Omental fat pad (tissue), 4 donors: ENCODE measurements at places on chromosomes 6 and 20. TPM values are rescaled to one million over a fixed set of nuclear protein-coding genes. Genes with fewer than 3 reads are reported as not detected.

The CPXM1 gene
- total RNA-seq: 25.5 TPM

- no peak for DNase-seq
Observed at GRCh38 chr20:20333866-20334265, 34.0 kb upstream of the INSM1 start.

GRCh38 chr20:54385746-54386145 is 89.6 kb upstream of the DOK5 start:
- no peak for DNase-seq

GRCh38 chr20:33803921-33804337 is 7.2 kb upstream of the CHMP4B start:
- no peak for DNase-seq

- no peak for DNase-seq
Observed at GRCh38 chr6:36912030-36912454, 26.3 kb downstream of the C6orf89 start.

- no peak for DNase-seq
Observed at GRCh38 chr6:42088101-42088591, 37.8 kb downstream of the TAF8 start.
